ENCODE measurements at places on chromosomes 16 and 17.

DNA sequence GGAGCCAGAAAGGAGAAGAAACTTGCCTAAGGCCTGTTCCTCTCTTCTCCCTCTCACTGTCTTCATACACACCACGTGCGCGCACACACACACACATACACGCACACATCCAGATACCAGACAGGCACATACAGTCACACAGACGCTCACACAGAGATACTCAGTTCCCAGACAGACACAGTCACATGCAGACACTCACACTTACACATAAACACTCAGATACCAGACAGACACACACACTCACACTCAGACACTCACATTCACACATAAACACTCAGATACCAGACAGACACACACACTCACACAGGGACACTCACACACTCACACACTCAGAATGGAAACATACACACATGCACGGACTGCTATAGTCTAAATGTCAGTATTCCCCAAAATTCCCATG, 24.1 kb upstream of the MMP2 start:
- no peak for DNase-seq

GRCh38 chr17:48389903-48390302, 40.1 kb downstream of the SKAP1 start:
- no peak for DNase-seq

DNA sequence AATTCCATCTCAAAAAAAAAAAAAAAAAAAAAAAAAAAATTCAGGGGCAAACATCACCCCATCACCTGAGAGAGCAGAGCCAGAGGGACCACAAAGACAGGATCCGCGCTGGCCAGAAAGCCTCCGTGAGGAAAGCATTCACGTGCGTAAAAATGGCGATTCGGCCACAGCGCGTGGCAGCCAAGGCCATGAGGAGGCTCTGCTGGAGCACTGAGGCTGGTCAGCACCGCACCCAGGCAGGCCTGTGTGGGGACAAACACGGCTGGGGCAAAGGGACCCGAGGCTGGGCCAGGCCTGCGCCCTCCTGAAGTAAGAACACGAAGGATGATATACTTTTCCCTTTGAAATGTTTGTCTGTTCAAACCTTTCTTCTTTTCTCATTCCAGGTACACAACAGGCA, 45.2 kb downstream of the MAP1LC3B start:
- DNase-seq: no peak

- no peak for DNase-seq
These were observed 432.4 kb upstream of the PMFBP1 start for GRCh38 chr16:72604375-72604774.

- peak; percentile 36 for DNase-seq
These were observed 50.7 kb downstream of the AATF start for GRCh38 chr17:36999471-36999870.

GRCh38 chr17:61235827-61236197, 163.8 kb upstream of the TBX2 start:
- DNase-seq: no peak

- no peak for DNase-seq
These were observed 132.1 kb downstream of the LAT start for GRCh38 chr16:29116980-29117379.

- DNase-seq: no peak
These were observed 21.5 kb downstream of the CCL4 start for GRCh38 chr17:36124879-36125824.

GRCh38 chr16:56191156-56191815, at the start of gene GNAO1:
TSS of gene GNAO1 (plus strand) at chr16:56191489. CDS start at chr16:56192236, 747 bp downstream.
- peak; percentile 52 for DNase-seq

GRCh38 chr16:85062845-85063244, 35.2 kb downstream of the KIAA0513 start:
- no peak for DNase-seq

- DNase-seq: peak; percentile 95
These were observed 40.2 kb upstream of the PLCG2 start for GRCh38 chr16:81738783-81739496.

- DNase-seq: peak; percentile 56
These were observed 613 bp downstream of the ECI1 start for GRCh38 chr16:2250652-2251295.

DNA sequence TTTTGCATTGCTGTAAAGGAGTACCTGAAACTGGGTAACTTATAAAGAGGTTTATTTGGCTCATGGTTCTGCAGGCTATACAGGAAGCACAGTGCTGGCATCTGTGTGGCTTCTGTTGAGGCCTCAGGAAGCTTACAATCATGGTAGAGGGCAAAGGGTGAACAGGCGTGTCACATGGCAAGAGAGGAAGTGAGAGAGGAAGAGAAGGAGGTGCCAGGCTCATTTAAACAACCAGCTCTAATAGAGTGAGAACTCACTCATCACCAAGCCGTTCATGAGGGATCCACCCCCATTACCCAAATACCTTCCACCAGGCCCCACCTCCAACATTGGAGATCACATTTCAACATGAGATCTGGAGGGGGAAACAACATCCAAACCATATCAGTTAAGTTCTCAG, 16.4 kb upstream of the CLEC19A start:
- DNase-seq: no peak

- no peak for DNase-seq
These were observed 317 bp downstream of the CLTC start for GRCh38 chr17:59620064-59620359.

DNA sequence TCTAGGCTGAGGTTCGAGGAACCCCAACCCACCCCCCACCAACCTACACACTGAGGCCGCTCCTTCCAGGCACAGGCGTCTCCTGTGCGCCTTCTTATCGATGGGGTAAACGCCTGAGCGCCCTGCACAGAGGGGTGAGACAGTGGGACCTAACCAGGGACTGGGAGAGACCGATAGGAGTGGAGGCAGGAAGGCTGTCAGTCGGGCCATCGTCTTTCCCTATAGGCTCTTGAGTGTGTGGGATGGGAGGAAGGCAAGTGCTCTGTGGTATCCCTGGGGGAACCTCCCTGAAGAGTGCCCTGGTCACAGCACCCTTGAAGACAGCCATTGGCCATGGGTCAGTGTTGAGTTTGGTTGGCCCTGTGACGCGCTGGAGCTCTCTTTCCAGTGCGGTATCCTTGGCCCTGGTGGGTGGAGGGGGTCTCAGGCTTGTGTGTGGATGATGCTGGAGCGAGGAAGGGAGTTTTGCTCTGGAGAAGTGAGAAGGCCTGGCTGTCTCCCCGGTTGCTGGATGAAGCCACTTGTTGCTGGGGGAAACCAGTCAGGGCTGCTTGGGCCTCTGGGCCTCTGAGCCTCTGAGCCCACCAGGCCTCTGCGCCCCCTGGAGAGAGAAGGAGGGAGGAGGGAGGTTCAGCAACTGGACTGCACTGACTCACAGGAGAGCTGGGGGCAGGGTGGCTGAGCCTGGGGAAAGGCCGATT, 1.7 kb downstream of the GPRC5C start:
- no peak for DNase-seq

DNA sequence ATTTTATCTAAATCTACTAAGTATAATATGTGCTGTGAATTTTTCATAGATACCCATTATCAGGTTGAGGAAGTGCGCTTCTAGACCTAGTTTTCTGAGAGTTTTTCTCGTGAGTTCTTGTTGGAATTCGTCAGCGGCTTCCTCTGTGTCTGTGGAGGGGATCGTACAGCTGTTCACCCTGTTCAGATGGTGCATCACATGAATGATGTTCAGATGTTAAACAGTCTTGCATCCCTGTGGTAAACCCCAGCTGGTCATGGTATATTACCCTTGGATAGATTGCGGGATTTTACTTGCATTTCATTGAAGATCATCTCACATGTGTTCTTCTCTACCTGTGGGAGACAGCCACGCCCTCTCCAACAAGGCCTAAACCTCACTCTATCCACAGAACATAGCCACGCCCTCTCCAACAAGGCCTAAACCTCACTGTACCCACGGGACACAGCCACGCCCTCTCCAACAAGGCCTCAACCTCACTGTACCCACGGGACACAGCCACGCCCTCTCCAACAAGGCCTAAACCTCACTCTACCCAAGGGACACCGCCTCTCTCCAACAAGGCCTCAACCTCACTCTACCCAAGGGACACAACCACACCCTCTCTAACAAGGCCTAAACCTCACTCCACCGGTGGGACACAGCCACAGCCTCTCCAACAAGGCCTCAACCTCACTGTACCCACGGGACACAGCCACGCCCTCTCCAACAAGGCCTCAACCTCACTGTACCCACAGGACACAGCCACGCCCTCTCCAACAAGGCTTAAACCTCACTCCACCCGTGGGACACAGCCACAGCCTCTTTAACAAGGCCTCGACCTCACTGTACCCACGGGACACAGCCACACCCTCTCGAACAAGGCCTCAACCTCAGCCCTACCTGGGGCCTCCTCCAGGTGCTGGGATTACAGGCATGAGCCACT, 180.2 kb upstream of the CHMP6 start:
- peak; percentile 41 for DNase-seq

DNA sequence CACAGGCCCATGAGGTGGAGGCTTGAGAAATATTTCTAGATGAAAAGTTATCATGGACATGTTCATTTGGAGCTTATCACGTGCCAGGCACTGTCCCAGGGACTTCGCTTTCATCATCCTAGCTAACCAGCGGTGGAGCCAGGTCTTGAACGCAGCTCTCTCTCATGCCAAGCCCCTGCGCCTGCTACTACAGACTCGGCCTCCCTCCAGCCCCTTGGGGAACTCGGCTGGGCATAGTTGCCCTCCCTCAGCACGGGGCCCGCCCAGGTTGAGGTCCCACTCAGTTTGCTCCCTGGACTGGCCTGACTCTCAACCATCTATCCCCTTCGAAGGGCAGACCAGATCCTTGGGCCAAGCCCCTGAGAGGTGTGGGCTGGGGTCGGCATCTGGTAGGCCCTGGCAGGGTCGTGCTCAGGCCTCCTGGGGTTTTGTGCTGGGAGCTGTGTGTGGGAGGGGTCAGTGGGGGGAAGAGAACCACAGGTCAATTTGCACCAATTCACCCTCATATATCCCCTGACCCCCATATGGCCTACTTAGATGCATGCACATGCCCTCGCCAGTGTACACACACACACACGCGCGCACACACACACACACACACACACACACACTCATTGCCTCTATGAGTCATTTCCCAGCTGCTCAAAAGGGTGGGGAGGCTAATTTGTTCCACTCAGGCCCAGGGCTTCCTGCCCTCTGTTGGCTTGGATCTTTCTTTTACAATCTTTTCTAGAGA, 12.1 kb upstream of the SCN4A start:
- peak; percentile 72 for DNase-seq

- DNase-seq: no peak
These were observed 4.1 kb upstream of the UBALD1 start for GRCh38 chr16:4618645-4619418.

- no peak for DNase-seq
These were observed 10.0 kb upstream of the BEAN1 start for GRCh38 chr16:66416939-66417700.

- DNase-seq: no peak
These were observed at the start of gene ARL5C for GRCh38 chr17:39165841-39166349. TSS of gene ARL5C (minus strand) at chr17:39166161. CDS start at chr17:39165760, 401 bp downstream.

GRCh38 chr17:40534371-40535189, 30.7 kb downstream of the CCR7 start:
- DNase-seq: no peak

DNA sequence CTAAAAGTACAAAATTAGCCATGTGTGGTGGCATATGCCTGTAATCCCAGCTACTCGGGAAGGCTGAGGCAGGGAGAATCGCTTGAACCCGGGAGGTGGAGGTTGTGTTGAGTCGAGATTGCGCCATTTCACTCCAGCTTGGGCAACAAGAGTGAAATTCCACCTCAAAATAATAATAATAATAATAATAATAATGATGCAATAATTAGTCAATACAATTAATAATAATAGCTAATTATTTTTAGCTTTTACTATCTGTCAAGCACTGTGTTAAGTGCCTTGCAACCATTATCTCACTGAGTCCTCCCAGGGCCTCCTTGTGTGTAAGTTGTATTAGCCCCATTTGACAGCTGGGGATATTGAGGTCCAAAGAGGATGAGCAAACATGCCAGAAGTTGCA, 14.3 kb upstream of the HS3ST3A1 start:
- no peak for DNase-seq

GRCh38 chr17:8857919-8858318, 9.6 kb downstream of the PIK3R6 start:
- DNase-seq: no peak

DNA sequence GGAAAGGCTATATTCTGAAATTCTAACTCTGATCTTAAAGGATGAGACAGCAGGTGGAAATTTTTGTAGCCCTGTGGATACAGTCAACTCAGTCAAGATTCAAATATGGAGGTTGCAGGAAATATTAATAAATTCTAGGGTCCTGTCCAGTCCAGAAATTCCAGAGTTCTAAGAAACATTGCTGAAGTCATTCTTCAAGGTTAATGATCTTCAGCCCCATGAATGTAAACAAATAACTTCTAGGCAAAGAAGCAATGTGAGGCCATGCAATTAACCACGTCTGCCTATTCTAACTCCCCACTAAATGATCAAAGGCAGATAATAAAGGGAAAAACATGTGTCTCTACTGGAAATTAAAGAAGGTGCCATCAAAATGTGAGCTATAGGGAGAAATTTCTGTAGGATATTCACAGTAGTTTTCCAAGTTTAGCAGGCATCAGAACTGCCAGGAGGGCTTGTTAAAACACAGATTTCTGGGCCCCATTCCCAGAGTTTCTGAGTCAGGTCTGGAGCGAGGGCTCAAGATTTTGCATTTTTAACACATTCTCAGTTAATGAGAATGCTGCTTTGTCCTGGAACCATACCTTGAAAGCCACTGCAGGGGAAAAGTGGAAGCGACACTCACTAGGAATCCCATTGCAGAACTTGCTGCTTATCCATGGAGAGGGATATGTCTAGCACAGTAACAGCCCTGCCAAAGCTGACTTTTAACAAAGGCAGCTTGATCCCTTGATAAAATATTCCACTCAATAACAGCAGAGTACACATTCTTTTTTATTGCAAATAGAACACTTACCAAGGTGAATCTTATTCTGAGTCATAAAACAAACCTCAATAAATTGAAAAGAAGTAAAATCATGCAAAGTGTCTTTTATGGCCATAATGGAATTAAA, 61.8 kb downstream of the DNAH3 start:
- DNase-seq: no peak
